Tongue (tissue), 3 donors: ENCODE measurements at places on chromosomes 12 and 14. TPM values are rescaled to one million over a fixed set of nuclear protein-coding genes. Genes with fewer than 3 reads are reported as not detected.
A peak's percentile ranks its signal among the peaks of the same experiment; 100 is the strongest.

ABCC9 gene
- 121 TPM for total RNA-seq

FOXN4 gene
- total RNA-seq = not detected

SMOC1 gene
- total RNA-seq = 4.0 TPM

CLEC1A gene
- 2.7 TPM for total RNA-seq

SOX5 gene
- 7.8 TPM for total RNA-seq

DNA sequence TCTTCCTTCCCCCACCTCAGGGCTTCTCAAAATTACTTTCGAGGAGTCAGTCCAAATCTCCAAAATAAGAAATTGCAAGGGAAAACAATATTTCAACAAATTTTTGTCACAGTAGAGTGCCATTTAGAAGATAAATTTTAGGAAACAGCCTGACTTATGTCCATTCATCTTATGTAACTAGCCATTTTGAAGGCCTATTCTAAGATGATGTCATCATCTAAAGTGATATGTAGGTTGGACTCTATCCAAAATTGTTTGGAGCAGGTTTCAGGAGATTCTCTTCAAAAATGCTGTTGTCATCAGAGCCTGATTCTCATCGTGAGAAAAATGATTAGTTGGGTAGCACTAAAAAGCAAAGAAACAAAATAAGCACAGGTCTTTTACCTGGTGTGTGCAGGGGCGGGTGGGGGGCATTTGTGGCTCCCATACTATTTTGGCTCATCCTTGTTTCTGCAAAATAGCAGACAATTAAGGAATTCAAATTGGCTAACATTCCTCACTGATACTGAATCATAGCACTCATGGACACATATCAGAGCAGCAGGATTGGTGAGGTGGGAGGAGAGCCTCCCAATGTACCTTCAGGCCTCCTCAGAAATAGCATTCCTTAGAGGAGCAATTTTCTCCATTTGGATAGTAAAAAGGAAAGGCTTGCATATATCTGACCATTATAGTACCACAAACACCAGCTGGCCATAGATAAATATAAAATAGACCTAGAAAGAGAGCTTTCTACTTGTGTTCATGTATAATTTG is 360.9 kb upstream of the NAV3 start:
- DNase-seq = no peak

GRCh38 chr14:104689109-104689880 is at the start of gene INF2:
TSS of gene INF2 (plus strand) at chr14:104689618. CDS start at chr14:104701366, 11,748 bp downstream.
- peak; percentile 81 for DNase-seq

GRCh38 chr12:108308395-108309085 is 30.6 kb downstream of the CMKLR1 start:
- peak; percentile 37 for DNase-seq
